ENCODE measurements at places on chromosomes 12 and 14. TPM values are rescaled to one million over a fixed set of nuclear protein-coding genes. Genes with fewer than 3 reads are reported as not detected.

DNA sequence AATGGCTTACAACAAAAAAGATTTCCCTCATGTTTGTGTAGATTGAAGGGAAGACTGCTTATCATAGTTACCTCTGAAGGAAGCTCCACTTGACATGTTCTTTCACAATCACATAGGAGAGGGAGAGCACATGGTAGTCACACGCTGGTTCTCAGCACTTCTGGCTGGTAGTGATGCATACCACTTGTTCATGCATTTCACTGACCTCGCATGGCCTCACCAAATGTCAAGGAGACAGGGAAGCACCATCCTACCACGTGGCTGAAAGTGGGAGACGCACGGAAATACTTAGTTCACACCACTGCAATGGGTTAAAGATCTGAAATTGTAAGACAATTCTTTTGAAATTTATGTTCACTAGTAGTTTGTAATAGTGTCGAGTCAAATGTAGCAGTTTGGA, 74.0 kb downstream of the PDE3A start:
- DNase-seq: no peak

GRCh38 chr12:22101749-22102243, 55.8 kb downstream of the CMAS start:
- DNase-seq: no peak

- no peak for DNase-seq
Observed at GRCh38 chr14:51726166-51726899, 74.6 kb downstream of the FRMD6 start.

DNA sequence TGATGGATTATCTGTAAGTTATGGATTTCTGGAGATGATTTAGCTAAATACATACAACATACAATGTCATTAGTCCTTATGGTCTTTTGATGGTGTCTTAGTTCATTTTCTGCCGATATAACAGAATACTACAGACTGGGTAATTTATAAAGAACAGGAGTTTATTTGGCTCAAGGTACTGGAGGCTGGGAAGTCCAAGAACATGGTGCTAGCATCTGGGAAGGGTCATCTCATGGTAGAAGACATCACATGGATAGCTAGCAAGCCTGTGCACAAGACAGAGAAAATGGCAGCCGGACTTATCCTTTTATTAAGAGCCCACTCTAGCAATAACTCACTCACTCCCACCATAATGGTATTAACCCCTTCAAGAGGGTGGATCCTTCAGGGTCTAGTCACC, 24.2 kb downstream of the KLHL28 start:
- no peak for DNase-seq

GRCh38 chr14:81252278-81252677, 31.5 kb upstream of the GTF2A1 start:
- no peak for DNase-seq

The PRPF40B gene
- 2.4 TPM for total RNA-seq

The DNAI7 gene
- not detected for total RNA-seq
